ENCODE measurements at places on chromosomes 16 and 17. TPM values are rescaled to one million over a fixed set of nuclear protein-coding genes. Genes with fewer than 3 reads are reported as not detected.

HOXB4 gene
- 2.9 TPM for total RNA-seq

ERBB2 gene
- 5.5 TPM for total RNA-seq

TMED6 gene
- 1.8 TPM for total RNA-seq

DDX42 gene
- total RNA-seq, result 94.3 TPM

DNA sequence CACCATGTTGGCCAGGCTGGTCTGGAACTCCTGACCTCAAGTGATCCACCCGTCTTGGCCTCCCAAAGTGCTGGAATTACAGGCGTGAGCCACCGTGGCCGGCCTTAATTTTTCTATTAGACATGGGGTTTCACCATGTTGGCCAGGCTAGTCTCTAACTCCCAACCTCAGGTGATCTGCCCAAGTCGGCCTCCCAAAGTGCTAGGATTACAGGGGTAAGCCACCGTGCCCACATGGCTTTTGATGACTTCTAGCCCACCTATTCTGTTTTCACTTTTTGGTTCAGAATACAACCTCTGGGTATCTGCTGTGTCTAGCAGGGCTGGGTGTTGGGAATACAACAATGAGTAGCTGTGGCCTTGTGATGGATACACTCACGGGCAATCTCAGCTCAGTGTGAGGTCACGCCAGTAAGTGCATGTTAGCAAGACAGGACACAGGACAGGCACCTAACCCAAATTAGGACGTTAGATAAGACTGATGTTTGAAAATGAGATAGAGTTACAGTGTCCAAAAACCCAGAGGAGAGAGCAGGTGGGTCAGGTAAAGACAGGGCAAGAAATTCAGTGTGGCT is 14.1 kb upstream of the YWHAE start:
- DNase-seq, result no peak

DNA sequence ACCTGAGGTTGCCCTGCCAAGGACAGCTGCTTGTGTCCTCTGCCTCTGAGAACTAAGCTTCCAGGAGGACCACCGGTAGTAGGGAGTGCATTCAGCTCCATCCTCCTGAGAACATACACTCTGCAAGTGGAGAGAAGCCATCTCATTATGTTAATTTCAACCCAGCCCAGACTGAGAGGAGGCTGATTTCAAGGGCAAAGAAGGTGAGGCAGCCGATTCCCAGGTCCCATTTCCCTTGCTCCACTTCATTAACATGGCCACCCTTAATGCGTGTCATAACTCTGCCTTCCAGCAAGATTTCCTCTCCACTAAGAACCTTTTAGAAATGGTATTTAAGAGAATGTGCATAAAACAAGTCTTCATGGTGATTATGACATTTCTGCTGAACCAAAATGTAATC is 72.5 kb downstream of the CDH13 start:
- DNase-seq, result no peak

DNA sequence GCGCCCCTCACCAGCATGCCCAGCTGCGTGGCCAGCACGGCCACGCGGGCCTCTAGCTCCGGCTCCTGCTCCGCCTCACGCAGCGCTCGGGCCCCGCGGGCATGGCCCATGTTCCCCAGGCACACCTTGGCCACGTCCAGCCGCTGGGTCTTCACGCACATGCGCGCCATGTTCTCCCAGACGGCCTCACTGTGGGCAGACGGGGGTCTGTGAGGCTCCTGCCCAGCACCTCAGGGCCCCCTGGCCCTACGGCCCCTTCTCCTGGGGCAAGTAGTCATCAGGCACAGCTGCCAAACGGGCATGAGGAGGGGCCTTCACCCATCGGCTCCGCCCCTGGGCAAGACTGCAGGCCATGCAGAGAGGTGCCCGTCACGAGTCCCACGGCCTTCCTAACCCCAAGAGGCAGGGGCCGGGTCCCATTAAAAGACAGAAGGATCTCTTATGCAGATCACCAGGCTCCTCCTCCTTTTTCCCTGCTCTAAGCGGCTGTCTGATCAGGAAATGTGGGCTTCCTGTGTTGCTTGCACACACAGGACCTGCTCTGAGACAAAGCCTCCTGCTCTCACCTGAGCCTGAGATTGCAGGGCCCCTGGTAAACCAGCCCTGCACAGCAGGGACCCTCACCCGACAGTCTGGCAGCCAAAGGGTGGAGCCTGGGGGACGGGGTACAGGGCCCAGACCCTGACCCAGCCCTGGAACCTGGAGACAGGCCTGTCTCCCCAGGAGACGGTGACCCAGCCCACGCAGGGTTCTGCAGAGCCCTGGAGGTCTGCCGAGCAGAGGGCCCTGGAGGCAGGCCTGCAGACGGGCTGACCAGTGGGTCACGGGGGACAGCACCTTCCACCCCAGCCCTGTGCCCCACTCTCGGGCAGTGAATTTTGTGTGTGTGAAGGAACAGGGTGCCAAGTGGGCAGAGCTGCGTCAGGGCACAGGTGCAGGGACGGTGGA is 6.6 kb upstream of the TMEM204 start:
- DNase-seq, result no peak

- DNase-seq, result no peak
These were observed 10.0 kb upstream of the NOS2 start for GRCh38 chr17:27810211-27810901.

DNA sequence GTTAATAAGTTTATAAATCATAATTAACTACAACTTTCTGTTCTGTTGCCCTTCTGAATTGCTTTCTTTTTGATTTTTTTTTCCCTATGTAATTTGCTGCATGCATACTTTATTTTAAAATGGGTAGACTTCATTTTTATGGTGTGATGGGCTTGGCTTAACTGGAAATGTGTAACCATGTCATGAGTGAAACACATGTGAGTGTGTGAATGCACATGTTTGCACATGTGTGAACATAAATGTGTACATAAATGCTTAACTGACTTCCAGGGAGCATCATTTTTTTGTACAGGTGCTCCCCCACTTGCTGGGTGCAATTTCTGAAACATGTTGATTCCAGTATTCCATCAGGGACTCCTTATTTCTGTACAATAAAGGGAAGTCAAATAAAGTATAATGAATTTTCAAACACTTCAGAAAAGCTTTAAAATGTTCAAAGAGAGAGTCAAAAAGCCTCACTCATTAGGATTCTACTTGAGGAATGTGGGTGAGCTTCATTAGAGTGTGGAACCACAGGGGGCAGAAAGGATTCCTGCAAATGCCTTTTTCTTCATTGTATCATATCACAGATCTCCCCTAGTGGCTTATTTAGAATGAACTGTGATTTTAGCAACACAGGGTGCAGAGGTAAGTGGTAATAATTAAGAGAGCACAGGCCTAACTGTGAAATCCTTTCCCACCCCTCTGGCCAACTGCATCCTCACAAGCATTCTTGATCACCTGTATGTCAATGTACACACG is 31.7 kb upstream of the CDH11 start:
- DNase-seq, result no peak

DNA sequence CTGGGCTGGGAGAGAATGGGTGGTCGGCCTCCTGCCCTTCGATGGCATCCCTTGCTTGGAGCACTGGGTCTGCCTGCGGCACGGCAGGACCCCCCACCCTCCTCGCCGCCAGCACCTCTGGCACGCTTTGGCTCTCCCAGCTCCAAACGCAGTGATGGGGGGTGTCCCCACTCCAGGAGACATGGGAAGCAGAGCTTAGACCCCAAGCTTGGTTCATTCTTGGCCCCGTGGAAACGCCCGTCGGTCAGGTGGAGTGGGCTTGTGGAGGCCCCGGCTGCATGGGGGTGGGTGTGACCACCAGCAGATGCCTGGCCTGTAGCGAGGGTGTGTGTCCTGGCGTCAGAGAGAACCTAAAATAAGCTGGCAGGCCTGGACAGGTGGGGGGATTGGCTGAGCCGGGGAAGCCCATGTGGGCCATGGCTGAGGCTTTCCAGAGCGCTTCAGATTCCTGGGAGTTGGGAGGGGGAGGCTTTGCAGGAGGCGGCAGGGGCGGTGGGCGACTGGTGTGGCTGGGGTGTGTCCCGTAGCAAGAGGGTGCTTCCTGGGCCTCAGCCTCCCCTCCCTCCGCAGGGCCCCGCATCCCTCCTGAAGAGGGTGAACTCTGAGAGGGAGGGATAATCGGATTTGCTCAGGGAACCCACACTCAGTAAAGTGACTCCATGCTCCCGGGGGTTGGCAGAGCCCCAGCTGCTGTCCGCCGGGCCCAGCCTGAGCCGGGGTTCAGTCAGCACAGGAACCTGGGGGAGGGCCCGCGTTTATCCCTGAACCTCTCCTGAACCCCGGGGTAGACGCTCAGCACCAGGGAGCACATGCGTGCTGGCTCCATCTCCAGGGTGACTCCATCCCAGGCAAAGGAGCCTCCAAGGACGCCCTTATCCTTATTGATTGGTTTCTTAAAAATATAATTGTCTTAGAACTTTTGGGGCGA is 3.4 kb downstream of the CACNA1H start:
- DNase-seq, result no peak

NFATC3 gene
- 115 TPM for total RNA-seq

KRTAP1-5 gene
- total RNA-seq, result not detected

MXRA7 gene
- total RNA-seq, result 5.0 TPM

- no peak for DNase-seq
These were observed 43.6 kb downstream of the BCL7C start for GRCh38 chr16:30850246-30850645.
